ENCODE measurements at places on chromosomes 4 and X.

DNA sequence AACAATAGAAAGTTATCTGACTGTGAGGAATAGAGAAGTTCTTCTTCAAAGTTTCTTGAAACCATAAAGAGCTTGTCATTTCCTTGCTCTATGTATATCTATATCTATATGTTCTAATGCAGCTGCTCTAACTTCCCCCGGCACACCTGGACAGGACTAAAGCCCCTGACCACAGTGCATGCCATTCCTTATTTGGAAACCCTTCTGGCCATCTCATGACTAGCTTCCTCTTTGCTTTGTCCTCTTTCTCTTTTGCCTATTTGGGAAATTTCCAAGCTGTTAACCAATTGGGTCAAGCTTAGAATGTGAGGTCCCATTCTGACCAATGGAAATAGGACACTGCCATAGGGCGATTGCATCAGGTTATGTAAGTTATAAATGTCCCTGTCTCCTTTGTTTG, 1481.1 kb downstream of the STIM2 start:
- no peak for DNase-seq

GRCh38 chr4:140697709-140698560, 58.2 kb downstream of the TBC1D9 start:
- DNase-seq: no peak

DNA sequence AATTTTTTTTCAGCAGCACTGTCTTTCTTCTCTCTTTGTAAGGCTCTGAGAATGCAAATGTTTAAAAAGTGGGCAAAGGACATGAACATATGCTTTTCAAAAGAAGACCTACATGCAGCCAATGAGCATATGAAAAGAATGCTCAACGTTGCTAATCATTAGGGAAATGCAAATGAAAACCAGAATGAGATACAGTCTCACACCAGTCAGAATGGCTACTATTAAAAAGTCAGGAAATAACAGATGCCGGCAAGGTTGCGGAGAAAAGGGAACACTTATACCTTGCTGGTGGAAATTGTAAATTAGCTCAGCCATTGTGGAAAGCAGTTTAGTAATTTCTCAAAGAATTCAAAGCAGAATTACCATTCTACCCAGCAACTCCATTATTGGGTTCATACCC, 51.6 kb downstream of the BMP15 start:
- DNase-seq: no peak

DNA sequence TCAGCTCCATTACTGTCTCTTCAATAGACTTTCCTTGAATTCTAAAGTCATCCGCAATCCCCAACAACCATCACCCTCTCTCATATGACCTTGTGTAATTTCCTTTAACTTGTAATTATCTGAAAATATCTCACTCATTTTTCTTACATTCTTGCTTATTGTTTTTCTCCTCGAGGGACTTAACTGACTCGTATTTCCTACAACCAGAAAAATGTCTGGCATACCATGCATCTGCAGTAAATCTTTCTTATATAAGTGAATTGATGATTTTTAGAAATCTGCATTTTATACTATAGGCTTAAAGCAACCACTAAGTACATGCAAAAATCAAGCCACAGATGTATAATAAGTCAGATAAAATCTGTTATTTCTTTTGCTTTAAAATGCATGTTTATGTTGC, 276.7 kb downstream of the UNC5C start:
- no peak for DNase-seq

GRCh38 chrX:11996810-11997209, 141.5 kb upstream of the FRMPD4 start:
- DNase-seq: no peak

- DNase-seq: no peak
Measured at GRCh38 chrX:72382202-72382595, 76.5 kb upstream of the CITED1 start.

- DNase-seq: no peak
Measured at GRCh38 chr4:34196375-34196774, 2047.9 kb downstream of the ARAP2 start.

GRCh38 chr4:121728066-121728465, 31.3 kb upstream of the ANXA5 start:
- no peak for DNase-seq

DNA sequence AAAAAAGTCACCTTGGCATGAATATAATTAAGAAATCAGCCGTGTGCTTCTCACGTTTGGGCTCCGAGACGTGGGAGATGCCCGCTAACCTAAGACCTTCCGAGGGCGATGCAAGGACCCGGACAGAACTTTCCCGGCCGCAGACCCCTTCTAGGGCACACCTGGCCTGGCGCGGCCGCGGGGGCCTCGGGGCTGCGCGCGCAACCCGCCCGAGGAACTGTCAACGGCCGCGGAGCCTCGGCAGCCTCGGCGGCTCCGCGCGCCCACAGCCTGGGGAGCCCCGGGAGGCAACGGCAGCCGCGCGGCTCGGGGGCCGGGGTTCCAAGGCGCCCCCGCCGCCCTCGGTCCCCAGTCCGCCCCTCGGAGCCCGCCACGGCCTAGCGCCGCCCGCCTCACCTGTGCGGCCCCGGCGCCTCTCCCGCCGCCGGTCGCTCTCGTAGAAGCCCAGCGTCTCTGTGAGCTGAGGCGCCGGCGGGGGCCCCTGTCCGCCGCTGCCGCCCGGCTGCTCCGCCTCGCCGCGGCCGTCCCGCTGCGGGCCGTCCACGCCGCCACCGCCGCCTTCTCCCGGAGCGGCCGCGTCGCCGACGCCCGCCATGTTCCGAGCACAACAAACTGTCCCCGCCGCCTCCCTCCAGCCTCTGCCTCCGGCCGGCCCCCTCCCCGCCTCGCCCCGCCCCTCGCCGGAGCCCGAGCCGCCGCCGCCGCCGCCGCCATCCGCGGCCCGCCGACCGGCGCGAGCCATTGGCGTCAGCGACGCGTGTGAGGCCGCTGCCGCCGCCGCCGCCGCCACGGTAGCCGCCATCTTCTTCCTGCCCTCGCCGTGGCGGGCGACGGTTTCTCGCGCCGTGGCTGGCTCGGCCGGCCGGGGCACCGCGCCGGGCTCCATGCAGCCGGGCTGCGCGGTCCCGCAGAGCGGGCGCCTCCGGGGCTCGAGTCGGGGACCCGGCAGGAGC, at the start of gene TAPT1:
TAPT1 (minus strand) TSS at position 609 of the 953 bp plus-strand sequence; CDS start at position 595, 14 bp downstream.
- DNase-seq: no peak

- DNase-seq: no peak
Measured at GRCh38 chr4:185238215-185238681, 28.9 kb downstream of the SNX25 start.

All from cerebellar nuclear complex (tissue), 1 donor.